ENCODE measurements at places on chromosomes 2 and 18. TPM values are rescaled to one million over a fixed set of nuclear protein-coding genes. Genes with fewer than 3 reads are reported as not detected.

Gene MGAT5
- 27.5 TPM for total RNA-seq

Gene REG3G
- not detected for total RNA-seq

Gene FSHR
- not detected for total RNA-seq

Gene EMILIN1
- total RNA-seq = 328 TPM
